ENCODE measurements at places on chromosomes 2 and 18.

DNA sequence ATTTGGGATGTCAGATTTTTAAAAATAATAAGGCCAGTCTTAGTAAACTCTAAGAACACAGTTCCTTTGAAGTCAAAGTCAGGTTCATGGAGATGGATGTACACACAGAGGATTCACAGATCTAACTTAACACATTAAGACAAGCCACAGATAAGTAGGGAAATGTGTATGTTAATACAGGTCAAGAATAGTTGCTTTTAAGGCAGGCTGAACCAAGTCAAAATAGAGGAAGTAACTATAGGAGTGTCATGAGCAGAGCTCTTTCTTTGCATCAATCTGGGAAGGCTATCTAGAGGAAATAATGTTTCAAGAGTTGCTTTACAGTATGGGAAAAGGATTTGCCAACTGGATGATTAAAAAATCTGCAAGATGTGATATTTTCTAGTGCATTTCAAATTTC, 128.0 kb upstream of the FBXO11 start:
- no peak for DNase-seq

DNA sequence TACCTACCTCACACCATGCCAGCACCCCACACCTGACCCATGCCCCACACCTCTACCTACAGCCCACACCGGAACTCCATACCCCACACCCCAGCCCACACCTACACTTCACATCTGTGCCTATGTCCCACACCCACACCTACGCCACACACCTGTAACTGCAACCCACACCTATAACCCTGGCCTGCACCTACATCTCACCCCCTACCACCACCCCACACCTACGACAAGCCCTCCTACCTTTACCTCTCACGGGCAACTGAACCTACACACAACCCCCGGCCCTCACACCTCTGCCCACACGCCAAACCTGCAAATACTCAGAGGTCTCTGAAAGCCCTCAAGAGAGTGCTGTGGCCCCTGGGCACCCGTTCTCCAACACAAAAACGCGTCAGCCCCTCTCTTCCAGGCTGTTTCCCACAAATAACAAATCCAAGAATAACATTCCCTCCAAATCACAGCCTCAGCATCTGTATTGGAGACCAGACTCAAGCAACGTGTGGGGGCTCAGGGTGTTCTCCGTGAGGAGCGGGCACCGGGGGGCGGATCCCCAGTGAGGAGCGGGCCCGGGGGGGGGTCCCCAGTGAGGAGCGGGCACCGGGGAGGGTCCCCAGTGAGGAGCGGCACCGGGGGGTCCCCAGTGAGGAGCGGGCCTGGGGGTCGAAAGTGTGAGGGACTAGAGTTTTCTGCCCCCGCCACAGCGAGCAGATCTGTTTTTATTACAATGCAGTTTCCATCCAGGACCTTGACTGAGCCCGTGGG, 33.4 kb downstream of the SLC66A2 start:
- no peak for DNase-seq

- DNase-seq = no peak
Measured at GRCh38 chr2:15701341-15701907, 109.8 kb downstream of the DDX1 start.

- DNase-seq = no peak
Measured at GRCh38 chr18:26778054-26778393, 87.5 kb downstream of the AQP4 start.

GRCh38 chr2:215832791-215833190, 180.6 kb downstream of the MREG start:
- no peak for DNase-seq

DNA sequence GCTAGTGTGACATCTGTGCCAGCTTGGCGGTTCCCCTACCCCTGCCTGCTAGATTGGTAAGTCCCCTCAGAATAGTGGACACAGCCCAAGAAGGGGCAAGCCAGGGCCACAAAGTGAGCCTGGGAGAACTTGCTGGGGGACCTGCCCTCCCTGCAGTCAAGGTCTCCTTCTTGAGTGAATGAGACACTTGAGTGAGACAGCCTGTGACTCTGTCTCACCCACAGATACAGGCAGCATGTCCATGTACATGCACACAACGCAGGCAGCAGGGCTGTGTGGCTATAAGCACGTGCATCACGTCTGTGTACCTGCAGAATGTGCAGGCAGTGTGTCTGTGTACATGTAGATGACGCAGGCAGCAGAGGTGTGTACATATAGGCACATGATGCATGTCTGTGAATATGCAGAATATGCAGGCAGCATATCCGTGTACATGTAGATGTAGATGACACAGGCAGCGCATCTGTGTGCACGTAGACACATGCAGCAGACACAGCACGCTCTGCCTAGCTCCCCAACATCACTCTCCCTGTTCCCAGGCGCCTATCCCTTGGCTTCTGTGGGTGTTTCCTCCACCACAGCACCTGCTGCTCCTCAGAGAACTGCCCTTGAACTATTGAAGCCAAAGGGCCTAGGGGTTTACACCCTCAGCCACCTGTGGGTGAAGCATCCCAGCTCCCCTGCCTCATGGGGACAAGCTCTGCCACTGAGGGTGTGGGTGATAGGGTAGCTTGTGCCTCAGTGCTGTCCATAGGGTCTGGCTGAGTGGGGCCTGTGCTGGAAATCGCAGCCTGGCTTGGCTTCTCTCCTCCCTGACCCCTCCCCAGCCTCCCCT, 147.2 kb upstream of the TWIST2 start:
- no peak for DNase-seq

DNA sequence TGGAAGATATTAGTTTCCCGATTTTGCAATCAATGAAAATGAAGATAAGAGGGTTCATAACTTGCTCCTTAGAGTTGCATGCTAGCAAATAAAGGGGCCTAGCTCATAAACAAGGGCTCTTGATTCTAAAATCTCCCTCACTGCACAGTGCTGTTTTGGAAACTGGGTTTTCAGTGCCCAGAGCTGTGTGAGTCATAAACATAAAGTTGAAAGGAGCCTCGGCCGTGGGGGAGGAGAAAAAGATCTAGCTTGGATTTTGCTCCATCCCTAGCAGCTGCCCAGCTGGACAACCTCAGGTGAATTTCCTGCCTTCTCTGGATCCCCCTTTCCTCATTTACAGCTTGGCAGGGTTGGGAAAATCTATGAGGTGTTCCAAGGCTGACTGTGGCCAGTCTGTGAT, 42.5 kb downstream of the LYPD1 start:
- no peak for DNase-seq

DNA sequence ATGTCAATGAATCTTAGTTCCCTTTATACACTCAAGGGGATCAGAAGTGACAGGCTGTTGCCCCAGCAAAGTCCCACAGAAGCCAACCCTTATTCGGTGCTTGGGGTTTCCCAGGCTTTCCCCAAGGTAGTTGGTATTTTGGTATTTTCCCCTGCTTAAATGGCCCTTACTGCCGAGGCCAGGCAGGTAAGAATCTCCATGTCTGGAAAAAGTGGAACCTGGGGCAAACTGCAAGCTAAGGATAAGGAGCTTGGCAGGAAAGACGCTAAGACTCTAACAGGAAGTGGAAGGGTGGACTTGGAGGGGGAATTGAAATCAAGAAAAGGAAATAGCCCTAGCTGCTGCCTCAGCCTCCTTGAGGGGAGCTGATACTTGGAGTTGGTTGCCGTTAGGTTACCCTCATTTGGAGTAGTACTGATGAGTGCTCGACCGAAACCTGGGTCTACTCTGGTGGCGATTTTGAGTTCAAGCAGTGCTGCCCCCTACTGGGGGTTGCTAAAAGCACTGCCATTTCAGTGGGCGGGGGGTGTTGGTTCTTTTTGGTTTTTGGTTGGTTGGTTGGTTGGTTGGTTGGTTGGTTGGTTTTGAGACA, 3.3 kb upstream of the GPBAR1 start:
- no peak for DNase-seq

DNA sequence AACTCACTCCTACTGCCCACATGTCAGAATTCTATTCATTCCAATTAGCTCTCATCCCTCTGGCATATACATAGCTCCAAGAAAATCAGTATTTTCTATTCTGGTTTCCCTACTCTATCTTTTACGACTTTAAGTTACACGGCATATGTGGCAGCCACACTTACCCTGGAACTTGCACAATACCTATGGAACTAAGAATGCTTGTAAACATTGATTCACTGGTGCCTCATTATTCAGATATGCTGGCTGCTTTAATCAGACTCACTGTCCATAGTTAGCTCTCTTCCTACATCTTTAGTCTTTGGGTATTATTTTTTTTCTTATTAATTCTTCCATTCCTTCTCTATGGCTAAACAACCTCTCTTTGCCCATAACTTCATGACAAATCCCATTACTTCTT, 1519.9 kb upstream of the ACVR2A start:
- DNase-seq = no peak

GRCh38 chr2:174486563-174487107, at the start of gene GPR155:
Gene GPR155, minus strand, starts transcription at chr2:174487029. Its CDS starts 5,073 bp downstream, at chr2:174481956.
- peak; percentile 42 for DNase-seq
